Stomach (tissue), 19 donors: ENCODE measurements at places on chromosomes 5 and 9. TPM values are rescaled to one million over a fixed set of nuclear protein-coding genes. Genes with fewer than 3 reads are reported as not detected.

C7 gene
- 195 TPM for total RNA-seq

MXD3 gene
- 86.9 TPM for total RNA-seq

TNFSF8 gene
- not detected for total RNA-seq

AGXT2 gene
- total RNA-seq, result not detected

PCDHGB1 gene
- total RNA-seq, result 0.92 TPM

- no peak overlapping the region for H3K27ac ChIP-seq
- no peaks in the 10 kb centered on the region for H3K27me3 ChIP-seq
- peaks cover 13% of the 10 kb centered on the region for H3K36me3 ChIP-seq
- no peaks in the 10 kb centered on the region for H3K4me1 ChIP-seq
- DNase-seq, result no peak
Measured at GRCh38 chr9:130597228-130597627, 17.9 kb downstream of the FUBP3 start.

DNA sequence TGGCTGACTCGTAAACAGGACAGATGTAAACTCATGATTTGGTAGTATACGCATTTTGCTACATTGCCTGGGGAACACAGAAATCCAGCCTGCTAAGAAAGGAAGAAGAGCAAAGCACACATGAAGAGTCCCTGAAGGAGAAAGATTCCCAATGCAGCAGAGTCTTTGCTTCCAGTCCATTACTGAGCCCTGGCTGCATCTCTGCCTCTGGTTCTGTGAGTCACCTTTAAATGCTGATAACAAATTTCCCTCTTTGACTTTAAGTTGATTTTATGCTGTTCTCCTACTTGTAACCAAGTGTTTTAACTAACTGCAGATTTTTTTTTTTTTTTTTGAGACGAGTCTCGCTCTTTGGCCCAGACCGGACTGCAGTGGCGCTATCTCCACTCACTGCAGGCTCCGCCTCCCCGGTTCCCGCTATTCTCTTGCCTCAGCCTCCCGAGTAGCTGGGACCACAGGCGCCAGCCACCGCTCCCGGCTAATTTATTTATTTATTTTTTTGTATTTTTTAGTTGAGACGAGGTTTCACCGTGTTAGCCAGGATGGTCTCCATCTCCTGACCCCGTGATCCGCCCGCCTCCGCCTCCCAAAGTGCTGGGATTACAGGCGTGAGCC is 8.5 kb upstream of the PRXL2C start:
- H3K27me3 ChIP-seq, result no peaks in the 10 kb centered on the region
- H3K36me3 ChIP-seq, result no peaks in the 10 kb centered on the region
- no peak overlapping the region for H3K27ac ChIP-seq
- no peak overlapping the region for H3K4me3 ChIP-seq
- H3K4me1 ChIP-seq, result no peaks in the 10 kb centered on the region
- no peak for DNase-seq

DNA sequence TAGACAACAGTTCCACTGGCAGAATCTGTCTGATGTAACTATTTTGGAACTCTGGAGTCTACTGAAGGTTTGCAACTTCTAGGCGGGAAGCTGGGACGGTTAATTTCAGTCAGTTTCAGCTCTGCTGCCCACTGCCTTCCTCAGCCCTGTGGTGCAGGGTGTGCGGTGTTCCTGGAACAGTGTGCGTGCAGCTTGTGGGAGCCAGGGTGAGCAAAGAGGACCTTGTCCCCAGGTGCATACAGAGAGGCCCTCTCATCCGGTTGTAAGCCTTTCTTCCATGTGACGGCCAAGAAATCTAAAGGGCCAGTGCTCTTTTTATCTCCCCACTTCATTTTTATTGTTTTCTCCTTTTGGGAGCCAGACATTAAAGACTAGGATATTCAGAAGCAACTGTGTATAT is 114.6 kb downstream of the EHMT1 start:
- H3K36me3 ChIP-seq, result peaks cover 17% of the 10 kb centered on the region
- no peak overlapping the region for H3K4me3 ChIP-seq
- H3K27me3 ChIP-seq, result no peaks in the 10 kb centered on the region
- no peak for DNase-seq
- no peaks in the 10 kb centered on the region for H3K4me1 ChIP-seq
- no peak overlapping the region for H3K27ac ChIP-seq

- H3K36me3 ChIP-seq, result peaks cover 54% of the 10 kb centered on the region
- no peak overlapping the region for H3K27ac ChIP-seq
- H3K4me1 ChIP-seq, result no peaks in the 10 kb centered on the region
- no peak for DNase-seq
- H3K27me3 ChIP-seq, result no peaks in the 10 kb centered on the region
- H3K4me3 ChIP-seq, result no peak overlapping the region
Measured at GRCh38 chr9:137648396-137648795, 29.6 kb downstream of the EHMT1 start.

DNA sequence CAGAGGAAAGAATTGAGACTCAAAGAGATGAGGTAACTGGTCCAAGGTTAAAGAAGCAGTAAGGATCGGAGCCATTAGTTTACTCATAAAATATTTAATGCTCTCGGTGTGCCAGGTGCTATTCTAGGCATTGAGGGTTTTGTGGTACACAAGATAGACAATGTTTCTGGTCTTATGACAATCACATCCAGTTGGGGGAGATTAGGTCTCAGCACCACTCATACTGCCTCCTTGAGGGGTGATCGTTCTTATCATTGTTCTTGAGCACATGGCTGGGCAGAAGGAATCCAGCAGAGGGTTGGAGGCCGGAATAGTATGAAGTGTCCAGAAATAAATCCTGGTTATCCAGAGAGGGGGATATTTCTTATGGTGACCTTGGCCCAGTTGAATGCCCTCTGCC is 40.7 kb upstream of the LCP2 start:
- H3K4me3 ChIP-seq, result no peak overlapping the region
- H3K4me1 ChIP-seq, result peaks cover 52% of the 10 kb centered on the region
- no peaks in the 10 kb centered on the region for H3K36me3 ChIP-seq
- H3K27me3 ChIP-seq, result no peaks in the 10 kb centered on the region

DNA sequence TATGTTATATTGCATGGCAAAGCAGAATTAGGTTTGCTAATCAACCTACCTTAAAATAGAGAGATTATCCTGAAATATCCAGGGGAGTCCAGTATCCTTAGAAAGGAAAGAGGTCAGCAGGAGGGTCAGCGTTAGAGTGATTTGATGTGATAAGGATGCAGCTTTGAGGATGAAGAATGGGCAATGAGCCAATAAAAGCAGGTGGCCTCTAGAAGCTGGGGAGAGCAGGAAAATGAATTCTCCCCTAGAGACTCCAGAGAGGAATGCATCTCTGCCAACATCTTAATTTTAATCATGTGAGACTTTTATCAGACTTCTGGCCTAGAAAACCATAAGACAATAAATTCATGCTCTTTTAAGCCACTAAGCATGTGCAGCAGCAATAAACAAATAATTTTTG is 65.7 kb upstream of the SYK start:
- peak; percentile 14 for DNase-seq
- H3K27ac ChIP-seq, result no peak overlapping the region
- no peaks in the 10 kb centered on the region for H3K4me1 ChIP-seq
- H3K36me3 ChIP-seq, result no peaks in the 10 kb centered on the region
- H3K4me3 ChIP-seq, result no peak overlapping the region

GRCh38 chr9:105485131-105485530 is 37.3 kb downstream of the FSD1L start:
- no peaks in the 10 kb centered on the region for H3K4me1 ChIP-seq
- H3K27ac ChIP-seq, result no peak overlapping the region
- no peak overlapping the region for H3K4me3 ChIP-seq
- no peaks in the 10 kb centered on the region for H3K36me3 ChIP-seq
- H3K27me3 ChIP-seq, result no peaks in the 10 kb centered on the region

- H3K4me3 ChIP-seq, result peak overlapping the region; percentile 89
- H3K27ac ChIP-seq, result peak overlapping the region; percentile 91
- H3K36me3 ChIP-seq, result peaks cover 30% of the 10 kb centered on the region
- peaks cover 40% of the 10 kb centered on the region for H3K4me1 ChIP-seq
Measured at GRCh38 chr9:126861707-126862103, 1.3 kb downstream of the ZBTB34 start.
